ENCODE measurements at places on chromosomes 1 and 21. TPM values are rescaled to one million over a fixed set of nuclear protein-coding genes. Genes with fewer than 3 reads are reported as not detected.

DNA sequence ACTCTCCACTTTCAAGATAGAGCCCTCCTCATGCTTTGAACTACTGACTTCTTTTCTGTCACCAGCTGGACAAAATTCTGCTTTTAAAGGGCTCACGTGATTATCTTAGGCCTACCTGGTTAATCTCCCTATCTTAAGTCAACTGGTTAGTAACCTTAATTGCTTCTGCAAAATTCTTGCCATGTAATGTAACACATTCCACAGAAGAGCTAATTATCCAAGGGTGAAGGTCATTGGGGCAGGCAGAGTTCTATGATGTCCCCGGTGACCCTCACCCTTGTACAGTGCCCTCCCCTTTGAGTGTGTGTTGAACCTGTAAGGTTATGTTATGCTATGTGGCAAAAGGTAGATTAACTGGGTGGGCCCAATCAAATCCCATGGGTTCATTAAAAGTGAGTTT is 25.2 kb upstream of the FOXE3 start:
- no peak for DNase-seq

- no peak for DNase-seq
Measured at GRCh38 chr1:13694886-13695684, 4.9 kb upstream of the PRDM2 start.

- no peak for DNase-seq
Measured at GRCh38 chr1:245888809-245889208, 618.3 kb downstream of the SMYD3 start.

DNA sequence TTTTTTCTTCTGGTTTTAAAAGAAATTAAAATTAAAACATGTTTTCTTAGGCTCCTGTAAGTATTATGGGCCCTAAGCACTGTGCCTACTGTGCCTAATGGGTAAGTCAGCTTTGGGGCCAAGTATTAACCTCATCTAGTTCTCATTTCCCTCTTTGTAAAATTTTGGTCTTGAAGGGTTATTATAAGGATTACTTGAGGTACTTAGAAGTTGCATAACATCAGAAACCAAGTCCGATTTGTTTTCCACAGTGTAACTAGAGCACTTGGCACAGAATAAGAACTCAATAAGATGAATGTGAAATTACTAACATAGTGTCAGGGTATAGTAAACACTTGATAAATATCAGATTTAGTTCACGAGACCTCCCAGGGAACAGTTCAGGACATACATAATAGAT is 16.4 kb upstream of the OSBPL9 start:
- DNase-seq, result no peak

Gene CHI3L1
- polyA plus RNA-seq, result 9.9 TPM

Gene KIF21B
- polyA plus RNA-seq, result 0.10 TPM

Gene RPS6KC1
- 8.0 TPM for polyA plus RNA-seq
